ENCODE measurements at places on chromosomes 3 and 15.
A peak's percentile ranks its signal among the peaks of the same experiment; 100 is the strongest.

DNA sequence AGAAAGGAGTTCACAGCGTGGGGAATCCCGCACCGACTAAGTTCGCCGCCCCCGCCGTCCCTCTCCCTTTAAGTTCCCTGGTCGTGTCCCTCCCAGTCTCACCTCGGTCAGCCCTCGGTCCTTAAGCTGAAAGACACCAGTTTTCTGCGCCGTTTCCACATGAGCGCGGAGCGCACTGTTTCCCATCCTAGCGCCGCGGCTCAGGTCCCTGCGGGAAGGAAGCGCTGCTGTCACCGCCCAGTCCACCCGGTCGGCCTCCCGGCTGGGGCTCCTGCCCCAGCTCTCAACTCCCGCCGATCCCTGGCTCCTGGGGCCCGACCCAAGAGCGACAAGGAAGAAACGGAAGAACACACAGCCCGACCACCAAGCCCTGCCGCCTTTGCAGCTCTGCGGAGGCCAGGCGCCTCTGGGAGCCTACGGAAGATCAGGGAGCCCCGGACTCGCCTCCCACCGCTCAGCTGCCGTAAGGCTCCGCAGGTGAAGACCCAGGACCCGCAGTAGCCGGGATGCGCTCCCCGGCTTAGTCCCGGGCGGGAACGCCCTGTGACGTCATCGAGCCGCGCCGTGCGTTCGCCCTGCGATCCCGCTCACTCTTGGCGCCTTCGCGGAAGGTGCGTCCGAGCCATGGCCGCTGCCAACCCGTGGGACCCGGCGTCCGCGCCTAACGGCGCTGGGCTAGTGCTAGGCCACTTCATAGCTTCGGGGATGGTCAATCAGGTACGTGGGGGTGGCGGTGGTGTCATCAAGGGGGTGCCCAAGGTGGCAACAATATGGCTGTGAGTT lies at the start of the genes HAUS2 and LRRC57:
Gene HAUS2, plus strand, starts transcription at position 590 of the 783 bp plus-strand sequence. Its CDS starts 35 bp downstream, at position 625.
Gene LRRC57, minus strand, starts transcription at position 545 of the 783 bp plus-strand sequence. Its CDS starts 359 bp downstream, at position 186.
- peak; percentile 97 for DNase-seq

DNA sequence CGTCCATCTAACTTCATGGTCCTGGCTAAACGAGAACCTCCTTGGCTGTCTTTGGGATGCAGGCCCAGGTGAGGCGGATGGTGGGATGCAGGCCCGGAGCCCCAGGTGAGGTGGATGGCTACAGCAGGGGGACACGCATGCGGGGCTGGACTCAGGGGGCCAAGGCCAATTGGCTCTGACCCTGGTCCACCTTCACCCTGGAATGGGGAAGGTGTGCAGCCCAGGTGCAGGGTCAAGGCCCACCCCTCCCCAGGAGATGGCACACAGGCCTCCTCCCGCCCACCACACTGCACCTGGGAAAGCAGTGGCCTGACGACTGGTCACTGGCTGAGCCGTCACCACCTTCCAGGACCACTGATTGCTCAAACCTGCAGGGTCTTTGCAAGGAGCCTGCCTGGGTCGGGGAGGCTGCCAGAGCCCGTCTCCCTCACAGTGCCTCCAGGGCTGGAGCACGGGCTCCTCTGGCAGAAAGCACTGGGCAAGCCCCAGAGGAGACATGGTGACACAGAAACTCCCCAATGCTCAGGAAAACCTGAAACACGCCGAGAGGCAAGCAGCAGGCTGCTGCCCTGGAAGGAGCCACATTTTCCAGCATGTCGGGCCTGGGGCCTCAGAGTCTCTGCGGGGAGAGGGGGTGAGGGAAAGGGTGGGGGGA lies 159.6 kb downstream of the LRRK1 start:
- no peak for DNase-seq

GRCh38 chr3:160986069-160986468 lies 119.1 kb downstream of the B3GALNT1 start:
- no peak for DNase-seq

DNA sequence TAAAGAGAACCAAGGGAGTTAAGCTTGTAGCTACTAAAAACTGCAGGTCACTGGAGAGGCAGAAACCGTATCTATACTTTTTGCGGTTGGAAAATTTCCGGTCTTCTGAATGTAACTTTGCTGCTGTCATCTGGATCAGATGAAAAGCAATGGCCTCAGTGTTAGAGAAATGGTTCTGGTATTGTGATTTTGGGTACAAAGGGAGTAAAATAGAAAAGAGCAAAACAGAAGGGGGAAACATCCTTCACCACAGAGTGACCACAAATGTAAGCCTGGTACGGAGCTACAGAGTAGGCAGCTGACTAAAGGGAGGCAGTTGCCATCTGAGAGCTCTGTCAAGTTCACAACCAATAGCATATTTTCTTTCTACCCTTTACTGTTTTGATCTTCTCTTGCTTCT lies 5.6 kb downstream of the CD96 start:
- DNase-seq, result no peak

DNA sequence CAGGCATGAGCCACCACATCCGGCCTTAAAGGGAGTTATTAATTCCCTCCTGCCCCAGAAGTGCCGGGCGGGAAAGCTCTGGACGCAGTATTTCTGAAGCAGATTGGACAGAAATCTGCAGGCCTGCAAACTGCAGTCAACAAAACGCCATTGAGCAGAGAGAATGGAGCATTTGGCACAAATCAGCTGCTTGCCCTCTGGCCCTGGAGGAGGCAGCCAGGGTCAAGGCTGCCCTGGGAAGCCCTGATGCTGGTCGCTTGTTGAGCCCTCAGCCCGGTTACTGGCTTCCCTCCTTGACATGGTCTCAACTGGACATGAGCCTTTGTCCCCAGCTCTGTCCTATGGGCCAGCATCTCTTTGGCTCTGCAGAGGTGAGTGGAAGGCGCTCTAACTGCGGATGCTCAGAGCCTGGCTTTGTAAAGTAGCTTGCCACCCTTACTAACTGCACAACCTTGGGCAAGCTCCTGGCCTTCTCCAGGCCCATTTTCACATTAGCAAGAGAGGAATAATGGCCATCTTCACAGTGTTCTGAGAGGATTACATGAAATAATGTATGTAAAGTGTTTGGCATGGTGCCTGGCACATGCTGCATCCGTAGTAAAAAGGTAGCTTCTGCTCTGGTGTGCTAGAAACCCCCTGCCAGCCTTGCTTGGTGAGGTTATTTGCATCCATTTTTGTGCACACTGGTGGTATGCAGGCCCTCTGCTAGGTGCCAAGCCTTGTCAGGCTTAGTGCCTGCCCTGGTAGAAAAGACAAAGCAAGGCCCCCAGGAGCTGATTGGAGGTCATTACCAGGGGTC lies 4.1 kb downstream of the SEMA4B start:
- DNase-seq, result no peak

DNA sequence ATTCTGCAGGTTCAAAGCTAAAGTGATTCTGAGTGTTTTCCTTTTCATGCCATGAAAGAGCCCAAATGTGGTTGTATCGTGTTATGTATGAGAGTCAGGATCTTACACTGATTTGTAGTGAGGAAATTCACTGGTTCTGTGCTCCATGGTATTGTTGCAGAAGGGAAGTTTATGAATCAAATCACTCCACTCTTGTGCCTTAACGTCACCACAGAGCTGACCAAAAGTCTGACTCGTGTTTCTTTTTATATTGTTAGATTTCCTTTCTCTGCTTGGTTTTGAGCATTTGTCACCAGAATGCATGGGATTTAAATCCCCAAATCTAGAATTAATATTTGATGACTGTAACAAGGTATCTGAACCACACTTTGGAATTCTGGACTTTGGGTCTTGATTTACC lies 29.1 kb upstream of the SLC30A4 start:
- DNase-seq, result no peak

GRCh38 chr3:39166134-39166710 lies 12.8 kb upstream of the CSRNP1 start:
- DNase-seq, result no peak

DNA sequence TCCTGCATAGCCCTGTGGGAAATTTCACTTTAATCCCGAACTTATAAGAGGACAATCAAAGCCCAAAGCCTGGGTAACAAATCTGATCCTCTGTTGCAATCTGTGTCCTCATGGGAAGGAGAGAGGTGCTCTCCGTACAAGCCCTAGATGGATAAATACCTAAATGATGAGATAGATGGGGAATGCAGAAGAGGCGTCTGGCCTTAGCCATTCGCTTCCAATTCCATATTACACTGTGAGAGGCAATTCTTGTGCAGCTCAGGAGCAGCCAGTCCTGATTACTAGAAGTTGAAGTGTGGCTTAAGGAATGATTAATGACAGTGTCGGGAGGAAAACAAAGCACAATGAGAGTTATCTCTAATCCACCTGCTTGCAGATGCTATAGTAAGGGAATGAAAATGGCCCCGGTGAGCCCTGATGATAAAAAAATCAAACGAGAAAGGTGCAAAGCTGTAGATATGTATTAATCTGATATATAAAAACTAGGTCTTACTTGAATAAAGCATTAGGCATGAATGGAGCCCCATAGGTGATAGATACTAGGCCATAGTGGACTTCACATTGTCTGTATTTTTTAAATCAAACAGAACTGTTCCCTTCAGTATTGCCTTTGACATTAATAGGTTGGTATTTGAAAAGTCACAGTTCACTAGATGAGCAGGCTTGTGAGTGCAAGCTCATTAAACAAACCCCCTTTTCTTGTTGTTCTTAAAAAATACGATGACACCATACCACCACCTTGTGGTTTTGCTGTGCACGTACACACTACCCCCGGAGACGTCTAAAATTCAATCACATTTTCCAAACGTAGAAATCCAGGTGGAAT lies 54.2 kb upstream of the TMCO5A start:
- peak; percentile 56 for DNase-seq

DNA sequence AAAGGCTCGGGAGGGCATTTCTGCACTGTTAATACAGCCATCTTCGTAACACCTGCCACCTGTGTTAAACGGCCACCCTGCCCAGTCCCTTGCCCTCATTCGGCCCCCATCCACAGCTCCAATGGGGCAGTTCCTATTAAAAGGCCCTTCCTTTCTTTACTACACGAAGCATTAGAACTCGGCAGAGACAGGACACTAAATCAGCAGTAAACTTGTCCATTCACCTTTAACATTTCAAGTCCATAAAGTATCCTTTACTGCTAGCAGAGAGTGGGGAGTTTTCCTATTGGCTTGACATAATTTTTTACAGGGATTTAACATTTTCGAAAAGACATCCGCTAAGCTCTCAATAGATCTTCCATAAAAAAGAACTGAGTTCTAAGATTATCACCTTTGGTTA lies 76.3 kb downstream of the LRRN1 start:
- no peak for DNase-seq

DNA sequence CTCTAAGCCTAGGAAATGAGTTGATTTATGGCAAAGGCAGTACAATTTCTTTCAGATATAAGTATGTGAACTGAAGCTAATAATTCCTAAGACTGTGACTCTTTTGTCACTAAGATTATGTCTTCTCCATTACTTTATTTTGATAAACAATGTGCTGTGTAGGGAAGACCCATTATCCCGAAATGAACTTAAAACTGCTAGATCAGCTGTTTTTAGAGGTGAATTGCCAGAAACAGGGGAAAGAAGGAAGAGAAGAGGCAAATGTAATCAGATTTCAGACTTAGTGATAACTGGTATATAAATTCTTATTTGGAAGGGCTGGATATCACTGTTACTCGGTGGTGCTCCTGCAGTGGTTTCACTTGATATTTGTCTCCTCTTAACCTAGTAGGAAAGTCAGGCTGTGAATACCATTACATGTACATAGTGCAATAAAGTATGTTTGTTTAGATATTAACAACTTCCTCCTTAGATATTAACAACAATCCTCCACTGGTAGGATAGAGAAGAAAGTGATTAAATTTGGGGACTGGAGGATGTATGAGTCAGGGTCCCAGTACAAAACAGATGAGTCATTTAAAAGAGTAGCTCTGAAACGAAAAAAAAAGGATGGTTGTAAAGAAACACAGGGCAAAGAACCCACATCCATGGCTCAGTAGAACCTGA lies 338.5 kb upstream of the KCNH8 start:
- no peak for DNase-seq

GRCh38 chr15:90839187-90840071 lies 29.0 kb upstream of the FURIN start:
- peak; percentile 38 for DNase-seq

DNA sequence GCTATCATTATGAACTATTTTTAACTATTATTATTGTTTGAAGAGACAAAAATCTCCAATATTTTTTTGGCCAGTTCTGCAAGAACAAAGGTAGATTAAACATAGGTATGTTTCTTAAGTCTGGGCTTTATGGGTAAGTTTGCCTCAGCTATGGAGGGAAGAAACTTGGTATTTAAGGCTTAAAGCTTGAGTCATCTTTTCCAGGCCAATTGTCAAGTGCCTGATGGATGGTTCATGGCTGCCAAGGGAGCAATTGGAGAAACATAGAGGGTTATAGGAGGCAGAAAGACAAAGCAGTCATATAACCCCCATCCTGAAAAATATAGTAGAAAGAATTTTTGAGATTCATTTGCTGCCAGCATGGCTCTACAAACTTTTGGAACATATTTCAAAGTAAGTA lies 7.2 kb upstream of the STAC start:
- no peak for DNase-seq

DNA sequence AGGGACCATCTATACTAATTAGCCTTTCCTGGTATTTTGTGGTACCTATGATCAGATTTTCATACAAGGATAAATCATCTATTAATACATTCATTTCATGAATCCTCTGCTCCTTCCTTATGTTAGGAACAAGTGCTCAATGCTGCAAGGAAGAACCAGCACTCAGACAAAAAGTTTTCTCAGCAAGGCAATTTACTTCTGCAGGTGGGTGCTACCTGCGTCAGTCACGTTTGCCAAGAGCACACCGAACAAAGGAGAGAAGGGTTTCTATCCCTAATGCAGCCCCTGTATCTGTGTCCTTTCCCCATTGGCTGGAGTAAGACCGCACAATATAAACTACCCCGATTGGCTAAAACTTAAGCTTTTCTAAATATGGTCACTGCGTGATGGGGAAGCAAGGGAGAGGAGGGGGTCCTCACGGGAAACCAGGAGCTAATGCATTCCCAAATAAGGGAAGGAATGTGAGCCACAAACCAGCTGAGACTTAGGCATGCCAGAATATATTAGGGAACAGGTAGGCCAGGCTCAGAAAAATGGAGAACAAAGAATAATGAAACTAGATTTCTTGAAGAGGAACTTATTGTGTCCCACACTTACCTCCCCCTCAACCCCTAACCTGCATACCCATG lies 76.5 kb downstream of the AQR start:
- no peak for DNase-seq

DNA sequence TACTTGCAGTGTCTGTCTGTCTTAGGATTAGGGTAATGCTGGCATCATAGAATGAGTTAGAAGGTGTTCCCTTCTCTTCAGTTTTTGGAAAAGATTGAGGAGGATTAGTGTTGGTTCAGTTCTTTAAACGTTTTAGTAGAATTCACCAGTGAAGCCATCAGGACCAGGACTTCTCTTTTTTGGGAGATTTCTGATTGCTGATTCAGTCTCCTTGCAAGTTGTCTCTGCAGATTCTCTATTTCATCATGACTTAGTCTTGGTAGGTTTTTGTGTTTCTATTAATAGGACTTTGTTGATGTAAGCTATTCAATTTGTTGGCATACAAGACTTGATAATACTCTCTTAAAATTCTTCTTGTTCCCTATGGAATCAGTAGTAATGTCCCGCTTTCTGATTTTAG lies 48.9 kb downstream of the STT3B start:
- DNase-seq, result no peak

- no peak for DNase-seq
These were observed 26.8 kb downstream of the SERPINI1 start for GRCh38 chr3:167762296-167762695.

DNA sequence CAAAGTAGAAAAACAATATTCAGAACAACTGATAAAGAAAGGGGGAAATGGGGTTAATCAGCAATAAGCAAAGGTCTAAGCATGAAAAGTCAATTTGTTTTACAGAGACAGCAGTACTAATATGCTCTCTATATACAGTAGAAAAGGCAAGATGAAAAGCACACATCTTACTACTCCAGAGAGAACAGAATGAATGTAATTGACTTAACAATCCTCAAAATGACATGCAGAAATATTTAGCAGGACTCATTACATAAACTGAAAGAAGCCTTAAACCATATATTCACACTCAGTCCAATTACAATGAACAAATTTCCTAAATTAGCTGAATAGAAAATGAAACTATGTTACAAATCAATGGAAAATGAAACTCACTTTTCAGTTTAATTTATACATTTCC lies 319.8 kb downstream of the SUCLG2 start:
- DNase-seq, result no peak

Measured in RWPE1 (cell line).